ENCODE measurements at places on chromosomes 5 and 9. TPM values are rescaled to one million over a fixed set of nuclear protein-coding genes. Genes with fewer than 3 reads are reported as not detected.

TAF11L12 gene
- not detected for total RNA-seq

GABRA1 gene
- total RNA-seq, result not detected

PARP8 gene
- 0.13 TPM for total RNA-seq

ANKRD33B gene
- 6.0 TPM for total RNA-seq

FYB1 gene
- 0.07 TPM for total RNA-seq

EGFLAM gene
- total RNA-seq, result 1.7 TPM

DUSP1 gene
- total RNA-seq, result 73.1 TPM

ANKDD1B gene
- total RNA-seq, result 0.27 TPM

CAPSL gene
- total RNA-seq, result not detected

PITX1 gene
- 0.57 TPM for total RNA-seq

PCDHGA12 gene
- total RNA-seq, result 10.8 TPM

PCDHGA8 gene
- 1.6 TPM for total RNA-seq

SLC25A48 gene
- total RNA-seq, result not detected

CCL28 gene
- total RNA-seq, result 2.4 TPM

WNT8A gene
- total RNA-seq, result not detected

MARCHF11 gene
- not detected for total RNA-seq

EPB41L4A gene
- 26.1 TPM for total RNA-seq

TNFSF8 gene
- total RNA-seq, result 0.13 TPM

SPATA31A3 gene
- not detected for total RNA-seq

BRD8 gene
- 61.6 TPM for total RNA-seq

TNC gene
- 0.80 TPM for total RNA-seq

HRH2 gene
- total RNA-seq, result not detected

VLDLR gene
- 5.1 TPM for total RNA-seq

FAM120A gene
- 193 TPM for total RNA-seq

GADD45G gene
- total RNA-seq, result 0.53 TPM

MAPKAP1 gene
- 105 TPM for total RNA-seq

BARX1 gene
- not detected for total RNA-seq

TMEFF1 gene
- 6.2 TPM for total RNA-seq

PSMD5 gene
- total RNA-seq, result 62.5 TPM

CNTLN gene
- 20.7 TPM for total RNA-seq

GZMA gene
- total RNA-seq, result not detected

ZDHHC11 gene
- 0.80 TPM for total RNA-seq

ASPN gene
- not detected for total RNA-seq

UQCRQ gene
- total RNA-seq, result 67.9 TPM

SELENOP gene
- 0.66 TPM for total RNA-seq

ARHGAP26 gene
- total RNA-seq, result 24.2 TPM

CENPP gene
- 11.6 TPM for total RNA-seq

AFAP1L1 gene
- 102 TPM for total RNA-seq

UGT3A2 gene
- not detected for total RNA-seq

CYLC2 gene
- not detected for total RNA-seq

GRM6 gene
- not detected for total RNA-seq

ANKRD34B gene
- total RNA-seq, result not detected

PLPPR1 gene
- 1.1 TPM for total RNA-seq

TTC16 gene
- not detected for total RNA-seq

IL33 gene
- total RNA-seq, result 45.9 TPM

SLC1A3 gene
- not detected for total RNA-seq

BAAT gene
- total RNA-seq, result 0.07 TPM

ANKRD31 gene
- 0.07 TPM for total RNA-seq

FGF1 gene
- total RNA-seq, result 0.07 TPM

TNFSF15 gene
- total RNA-seq, result 0.50 TPM

ACSL6 gene
- total RNA-seq, result not detected

PKD2L2 gene
- total RNA-seq, result not detected

BTNL8 gene
- not detected for total RNA-seq

C9orf153 gene
- 0.27 TPM for total RNA-seq

MYMK gene
- total RNA-seq, result not detected

SERF1B gene
- 26.3 TPM for total RNA-seq

THG1L gene
- total RNA-seq, result 6.7 TPM

ANXA2R gene
- total RNA-seq, result 2.1 TPM
